Upper lobe of left lung (tissue), 6 donors: ENCODE measurements at places on chromosomes 12 and 14.

DNA sequence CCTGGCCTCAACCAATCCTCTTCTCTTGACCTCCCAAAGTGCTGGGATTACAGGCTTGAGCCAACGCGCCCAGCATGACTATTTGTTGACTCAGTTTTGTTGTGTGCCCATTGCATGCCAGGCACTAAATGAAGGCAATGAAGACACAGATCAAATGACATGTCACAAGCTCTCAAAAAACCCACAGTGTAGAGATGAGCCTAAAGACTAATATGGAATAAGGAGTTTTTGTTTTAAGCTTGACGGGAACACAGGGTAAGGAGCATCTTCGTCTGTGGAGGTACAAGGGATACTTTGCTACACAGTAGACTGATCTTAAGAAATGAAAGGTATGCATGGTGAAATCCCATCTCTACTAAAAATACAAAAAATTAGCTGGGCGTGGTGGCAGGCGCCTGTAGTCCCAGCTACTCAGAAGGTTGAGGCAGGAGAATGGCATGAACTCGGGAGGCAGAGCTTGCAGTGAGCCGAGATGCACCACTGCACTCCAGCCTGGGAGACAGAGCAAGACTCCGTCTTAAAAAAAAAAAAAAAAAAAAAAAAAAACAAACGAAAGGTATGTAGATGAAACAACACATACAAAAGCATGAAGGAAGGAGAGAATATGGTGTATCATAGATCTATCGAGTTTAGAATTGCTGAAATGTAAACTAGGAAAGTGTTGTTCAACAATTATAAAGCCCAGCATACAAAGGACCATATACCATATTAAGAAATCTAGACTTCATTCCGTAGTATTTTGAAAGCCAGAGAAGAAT, 122.1 kb upstream of the PTPRB start:
- DNase-seq, result no peak

GRCh38 chr14:64680013-64680713, 24.1 kb upstream of the PLEKHG3 start:
- no peak for DNase-seq

DNA sequence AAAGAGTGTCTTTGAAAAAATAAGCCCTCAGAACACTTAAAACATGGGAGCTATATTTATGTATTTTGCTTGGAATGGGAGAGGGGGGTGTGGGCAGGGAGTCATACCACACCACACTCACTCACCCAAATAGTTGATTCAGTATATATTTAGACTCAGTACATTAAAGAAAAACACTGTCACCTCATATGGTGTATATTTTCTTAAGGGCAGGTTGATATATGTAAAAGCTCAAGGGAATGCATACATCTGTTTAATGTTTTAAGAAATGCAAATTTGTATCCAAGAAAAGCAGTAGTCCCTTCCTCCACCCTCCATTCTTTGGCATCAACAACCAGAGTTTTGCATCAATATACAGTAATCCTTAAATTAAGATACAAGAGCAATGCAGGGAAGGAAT, 1.4 kb downstream of the NFYB start:
- DNase-seq, result no peak

DNA sequence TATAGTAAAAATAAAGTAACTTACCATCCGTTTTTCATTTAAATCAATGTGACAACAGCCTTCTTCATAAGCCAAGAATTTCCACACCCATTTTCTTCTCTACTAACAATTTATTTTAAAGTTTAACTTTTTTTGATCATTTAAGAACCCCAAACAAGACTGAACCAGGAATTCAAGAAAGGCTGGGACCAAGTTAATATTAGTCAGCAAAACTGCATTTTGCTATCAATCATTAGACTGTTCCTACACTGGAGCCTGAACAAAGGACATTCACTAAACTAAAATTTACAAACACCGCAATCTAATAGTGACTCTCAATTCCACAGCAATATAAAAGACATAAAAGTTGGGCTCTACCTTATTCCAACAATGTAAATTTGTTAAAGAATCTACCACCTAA, 73.6 kb downstream of the OSBPL8 start:
- no peak for DNase-seq

DNA sequence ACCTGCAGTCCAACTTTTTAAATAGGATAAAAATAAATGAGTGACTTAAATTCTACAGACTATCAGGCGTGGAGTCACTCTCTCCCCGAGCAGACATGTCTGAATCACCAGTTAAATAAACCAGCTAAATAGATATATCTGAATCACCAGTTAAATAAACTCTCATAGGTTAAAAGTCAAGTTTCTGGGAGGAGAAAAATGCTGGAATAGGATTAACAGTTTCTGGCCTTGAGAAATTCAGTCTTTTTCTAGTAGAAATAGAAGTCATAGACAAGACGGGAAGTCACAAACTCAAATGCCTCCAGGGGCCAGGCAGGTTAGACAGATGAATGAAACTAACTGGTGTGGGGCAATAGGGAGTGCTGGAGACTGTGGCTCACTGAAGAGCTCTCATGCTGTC, 258.6 kb upstream of the TMEM132C start:
- no peak for DNase-seq

- no peak for DNase-seq
These were observed 18.3 kb downstream of the AEBP2 start for GRCh38 chr12:19457561-19457960.

GRCh38 chr14:85090681-85091080, 439.3 kb upstream of the FLRT2 start:
- DNase-seq, result no peak

DNA sequence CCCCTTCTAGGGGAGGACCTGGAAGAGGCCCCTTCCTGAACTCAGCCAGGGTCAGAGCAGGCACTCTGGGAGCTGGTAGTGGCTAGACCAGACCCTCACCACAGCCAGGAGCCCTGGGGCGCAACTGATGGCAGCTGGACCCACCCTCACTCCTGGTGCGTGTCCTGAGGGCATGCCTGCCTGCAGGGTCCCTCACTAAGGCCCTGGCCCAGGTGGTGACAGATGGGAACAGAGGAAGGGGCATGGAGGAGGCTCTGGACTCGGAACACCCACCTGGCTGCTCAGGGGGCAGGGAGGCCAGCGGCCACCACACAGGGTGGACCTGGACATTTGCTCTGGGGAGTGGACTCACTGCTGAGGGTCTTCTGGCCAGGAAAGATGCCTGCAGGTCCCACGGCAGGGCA, 342.2 kb upstream of the SFSWAP start:
- peak; percentile 70 for DNase-seq

GRCh38 chr12:39419471-39419870, 23.4 kb downstream of the KIF21A start:
- DNase-seq, result no peak

GRCh38 chr14:61837336-61838229, 75.4 kb downstream of the SNAPC1 start:
- peak; percentile 82 for DNase-seq
